CD4-positive, alpha-beta T cell treated with Interferon gamma for 1 hour (primary cell): ENCODE measurements at places on chromosomes 2 and 18.
A peak's percentile ranks its signal among the peaks of the same experiment; 100 is the strongest.

DNA sequence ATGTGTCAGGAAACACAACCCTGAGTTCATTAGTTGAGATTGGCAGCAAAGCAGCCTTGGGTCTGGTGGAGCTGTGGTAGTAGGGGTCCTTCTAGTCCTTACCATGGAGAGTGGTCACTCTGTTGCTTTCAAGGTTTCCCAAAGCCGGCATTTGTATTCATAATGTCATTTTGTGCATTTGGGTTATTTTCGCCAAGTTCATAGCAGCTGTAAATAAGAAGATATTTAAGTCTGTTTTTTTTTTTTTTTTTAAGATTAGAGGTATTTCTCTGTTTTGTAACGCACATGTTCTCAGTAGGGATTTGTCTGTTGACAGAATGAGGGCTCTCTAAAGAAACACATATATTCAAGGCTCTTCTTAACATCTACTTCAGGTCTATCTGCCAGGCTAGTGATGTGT lies 114.1 kb downstream of the PRPF40A start:
- DNase-seq, result no peak

DNA sequence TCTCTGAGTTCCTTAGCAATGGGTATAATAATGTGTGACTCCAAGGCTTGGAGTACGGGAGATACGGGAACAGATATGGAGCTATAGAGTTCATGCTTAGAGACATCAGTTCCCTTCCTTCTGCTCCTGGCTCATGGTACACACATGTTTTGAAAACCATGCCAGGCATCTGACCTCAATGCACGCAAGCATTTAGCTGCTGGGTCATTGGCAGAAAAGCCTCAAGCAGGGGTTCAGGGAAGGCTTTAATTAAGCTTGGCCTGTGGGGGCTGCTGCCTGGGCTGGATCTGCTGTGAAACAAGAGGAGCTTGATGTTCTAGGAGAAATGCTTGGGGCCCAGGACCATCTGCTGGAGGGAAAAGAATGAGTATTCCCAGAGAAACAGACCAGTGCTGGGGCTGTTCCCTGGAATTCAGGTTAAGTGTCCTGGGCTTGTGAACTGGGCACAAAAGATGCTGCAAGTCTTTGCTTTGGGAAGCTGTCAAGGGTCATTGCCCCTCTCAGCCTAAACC lies 3.2 kb downstream of the ALLC start:
- DNase-seq, result no peak

DNA sequence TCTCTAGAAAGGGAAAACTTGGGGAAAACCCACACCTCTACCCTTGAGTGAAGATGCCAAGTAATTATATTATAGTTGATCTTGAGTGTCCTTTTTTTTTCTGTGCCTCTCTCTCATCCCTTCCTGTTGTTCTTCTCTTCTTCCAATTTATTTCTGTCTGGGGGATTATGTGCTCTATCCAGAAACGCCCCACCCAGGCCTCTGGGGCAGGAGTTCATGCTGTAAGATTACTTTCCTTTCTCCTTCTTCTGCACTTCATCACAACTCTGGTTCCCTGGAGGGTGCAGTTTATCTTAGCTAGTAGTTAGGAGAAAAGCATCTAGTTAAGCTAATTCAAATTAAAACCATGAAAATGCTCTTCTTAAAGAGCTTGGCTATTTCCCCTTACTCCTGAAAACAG lies 30.3 kb upstream of the DNAJC27 start:
- no peak for DNase-seq

DNA sequence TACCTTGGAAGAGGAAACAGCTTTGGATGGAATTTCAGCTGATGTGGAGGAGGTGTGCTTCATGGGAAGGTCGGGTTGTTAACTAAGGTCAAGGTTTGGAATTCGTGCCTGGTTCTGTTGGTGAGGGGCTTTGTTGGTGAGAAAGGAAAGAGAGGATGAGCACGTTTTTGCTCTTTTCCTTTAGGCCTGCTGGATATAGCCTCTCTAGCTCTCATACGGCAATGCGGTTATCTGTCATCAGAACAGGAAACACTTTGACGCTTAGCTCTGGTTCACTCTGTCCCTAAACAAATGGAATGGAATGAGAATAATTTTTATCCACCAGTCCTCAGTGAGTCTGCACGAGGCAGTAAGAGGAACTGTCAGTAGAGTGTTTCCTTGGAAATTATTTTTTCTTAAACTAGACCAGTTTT lies 169.7 kb upstream of the NOSTRIN start:
- no peak for DNase-seq

DNA sequence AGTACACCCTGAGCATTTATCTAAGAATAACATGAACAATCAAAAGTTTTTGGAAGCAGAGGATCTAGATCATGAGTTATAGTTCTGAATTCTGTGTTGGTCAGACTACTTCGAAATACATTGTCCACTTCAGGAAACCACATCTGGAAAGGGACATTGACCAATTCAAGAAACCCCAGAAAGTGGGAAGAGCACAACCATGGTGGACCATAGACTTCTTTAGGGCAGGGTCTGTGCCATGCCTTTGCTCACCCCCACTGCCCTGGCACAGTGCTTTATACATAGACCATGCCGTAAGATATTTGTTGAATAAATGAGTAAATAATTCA lies 44.3 kb upstream of the CYP1B1 start:
- DNase-seq, result no peak

GRCh38 chr18:8296886-8297616 lies 312.2 kb upstream of the RAB12 start:
- no peak for DNase-seq

DNA sequence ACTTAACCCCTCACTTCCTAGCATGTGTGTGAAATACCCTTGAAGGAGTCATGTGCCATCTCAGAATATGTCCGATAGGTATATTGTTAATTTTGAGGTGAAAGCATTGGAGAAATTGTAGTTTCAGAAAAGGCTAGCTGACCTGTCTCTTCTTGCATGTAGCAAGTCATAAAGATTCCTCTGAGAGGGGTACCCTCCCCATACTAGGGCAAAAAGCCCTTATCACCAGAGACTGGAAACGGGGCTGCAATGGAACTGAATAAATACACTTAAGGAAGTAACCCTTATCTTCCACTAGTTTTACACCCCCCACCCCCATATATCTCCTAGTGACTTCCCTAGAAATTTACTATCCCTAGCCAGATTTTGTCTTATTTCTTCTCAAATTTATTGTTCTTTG lies 1.8 kb upstream of the SF3B6 start:
- no peak for DNase-seq

DNA sequence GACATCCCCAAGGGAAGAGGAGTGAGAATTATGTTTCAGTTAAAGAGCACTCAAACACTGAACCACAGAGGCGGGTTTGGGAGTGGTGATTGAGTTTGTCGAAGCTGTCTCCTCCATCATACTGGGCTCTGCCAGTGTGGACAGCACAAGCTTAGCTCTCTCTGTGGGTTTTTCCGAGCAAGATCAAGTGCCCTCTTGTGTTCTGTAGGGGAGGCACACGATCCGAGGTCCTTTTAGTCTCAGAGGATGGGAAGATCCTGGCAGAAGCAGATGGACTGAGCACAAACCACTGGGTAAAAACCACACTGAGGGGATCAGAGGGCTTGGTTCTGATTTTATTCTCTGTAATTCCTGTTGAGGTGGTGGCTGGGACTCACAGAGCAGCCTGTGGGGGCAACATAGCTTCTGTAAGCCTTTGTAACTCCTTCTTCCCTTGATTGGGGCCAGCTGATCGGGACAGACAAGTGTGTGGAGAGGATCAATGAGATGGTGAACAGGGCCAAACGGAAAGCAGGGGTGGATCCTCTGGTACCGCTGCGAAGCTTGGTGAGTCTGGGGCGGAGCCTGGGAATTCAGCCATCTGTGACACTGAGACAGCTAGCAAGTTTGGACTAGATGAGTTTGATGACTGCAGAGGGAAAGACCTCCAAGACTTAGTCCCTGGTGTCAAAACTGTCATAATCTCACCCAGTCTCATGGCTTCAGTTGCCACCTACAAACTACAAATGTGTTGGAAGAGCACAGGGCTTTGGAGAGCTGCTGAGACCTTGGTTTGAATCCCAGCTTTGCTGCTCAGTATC lies 2.0 kb downstream of the NAGK start:
- DNase-seq, result peak; percentile 21

- no peak for DNase-seq
These were observed 7.7 kb downstream of the RPRM start for GRCh38 chr2:153470867-153471266.

DNA sequence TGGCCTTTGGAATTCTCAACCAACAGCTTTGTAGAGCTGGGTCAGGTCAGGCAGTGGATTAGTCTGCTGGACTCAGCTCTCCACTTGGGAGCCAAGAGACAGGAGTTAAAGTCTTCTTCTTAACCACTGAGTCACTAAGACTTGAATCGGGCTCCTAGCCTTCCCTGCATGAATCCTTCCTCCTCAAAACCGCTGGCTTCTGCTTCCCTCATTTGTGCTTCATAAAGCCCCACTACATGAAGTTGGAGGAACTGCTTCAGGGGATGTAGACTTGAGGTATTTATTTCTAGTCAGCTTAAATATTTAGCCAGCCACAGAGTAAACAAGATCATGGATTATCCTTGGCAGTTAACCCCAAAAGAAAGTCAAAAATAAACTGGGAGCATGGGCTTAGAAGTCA lies 536.3 kb upstream of the TNP1 start:
- no peak for DNase-seq

GRCh38 chr18:76668546-76668945 lies 153.8 kb upstream of the ZNF236 start:
- no peak for DNase-seq

GRCh38 chr18:3814816-3815215 lies 364.8 kb downstream of the TGIF1 start:
- no peak for DNase-seq

- DNase-seq, result peak; percentile 55
These were observed 124.8 kb upstream of the CXCR4 start for GRCh38 chr2:136242687-136243277.

DNA sequence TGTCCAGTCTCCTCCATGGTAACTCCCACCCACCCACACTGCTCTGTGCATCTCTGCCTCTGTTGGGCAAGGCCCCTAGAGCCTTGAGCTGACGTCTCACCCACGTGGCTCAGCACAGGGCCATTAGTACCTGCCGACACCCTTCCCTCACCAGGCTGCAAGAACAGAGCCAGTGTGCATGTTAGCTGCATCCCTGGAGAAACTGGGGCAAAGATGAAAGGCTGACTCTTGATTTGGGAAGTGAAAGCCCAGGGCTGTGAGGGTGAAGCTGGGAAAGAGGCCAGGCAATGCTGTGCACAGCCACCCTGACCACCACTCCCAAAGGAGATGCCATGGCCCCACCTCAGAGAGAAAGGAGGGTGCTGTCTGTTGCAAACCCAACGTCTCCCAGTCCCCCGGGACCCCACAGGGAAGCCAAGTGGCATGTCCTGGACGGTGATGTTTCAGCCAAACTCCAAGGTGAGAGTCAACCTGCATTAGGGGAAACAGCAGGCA lies 20.0 kb upstream of the HPCAL1 start:
- no peak for DNase-seq

- DNase-seq, result no peak
These were observed 189.4 kb upstream of the GLI2 start for GRCh38 chr2:120546048-120546864.

DNA sequence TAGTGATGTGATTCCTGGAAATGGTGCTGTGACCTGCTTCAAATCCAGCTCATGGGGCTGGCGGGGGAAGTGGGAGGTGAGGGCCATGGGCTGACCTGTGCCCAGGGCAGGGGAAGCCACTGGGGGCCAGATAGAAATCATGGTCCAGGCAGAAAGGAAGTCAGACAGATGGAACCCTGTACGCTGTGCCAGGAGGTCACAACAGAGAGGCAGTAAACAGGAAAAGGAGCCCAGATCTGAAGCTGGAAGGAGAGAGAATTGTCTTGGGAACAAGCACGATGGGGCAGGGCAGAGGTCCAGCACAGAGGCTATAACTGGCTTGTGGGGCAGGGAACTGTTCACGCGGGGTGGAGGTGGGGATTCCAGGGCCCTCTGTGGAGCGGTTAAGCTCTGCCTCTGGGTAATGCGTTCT lies 76.0 kb downstream of the RNF144A start:
- no peak for DNase-seq

GRCh38 chr18:37253394-37254235 lies 312.0 kb downstream of the CELF4 start:
- DNase-seq, result no peak

DNA sequence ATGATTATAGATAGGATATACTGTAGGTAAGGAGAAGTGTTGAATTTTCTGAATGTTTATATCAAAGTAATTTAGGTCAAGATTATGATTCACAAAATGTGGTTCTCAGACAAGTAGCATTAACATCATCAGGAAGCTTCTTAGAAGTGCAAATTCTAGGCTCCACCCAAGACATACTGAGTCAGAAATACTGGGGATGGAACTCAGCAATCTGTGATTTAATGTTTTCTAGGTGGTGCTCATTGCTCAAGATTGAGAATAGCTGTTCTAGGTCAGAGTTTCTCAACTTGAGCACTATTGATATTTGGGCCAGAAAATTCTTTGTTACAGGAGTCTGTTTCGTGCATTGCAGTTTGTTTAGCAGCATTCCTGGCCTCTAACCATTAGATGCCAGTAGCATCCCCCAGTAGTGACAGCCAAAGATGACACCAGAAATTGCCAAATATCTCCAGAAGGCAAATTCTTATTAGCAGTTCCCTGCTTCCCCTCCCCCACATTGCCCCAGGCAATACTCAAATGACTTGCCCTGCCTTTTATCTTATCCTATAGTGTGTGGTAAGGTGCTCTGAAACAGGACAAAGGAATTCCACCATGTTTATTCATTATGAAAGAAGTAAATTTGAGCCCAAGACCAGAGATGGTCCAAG lies 1001.2 kb downstream of the DPP10 start:
- no peak for DNase-seq

DNA sequence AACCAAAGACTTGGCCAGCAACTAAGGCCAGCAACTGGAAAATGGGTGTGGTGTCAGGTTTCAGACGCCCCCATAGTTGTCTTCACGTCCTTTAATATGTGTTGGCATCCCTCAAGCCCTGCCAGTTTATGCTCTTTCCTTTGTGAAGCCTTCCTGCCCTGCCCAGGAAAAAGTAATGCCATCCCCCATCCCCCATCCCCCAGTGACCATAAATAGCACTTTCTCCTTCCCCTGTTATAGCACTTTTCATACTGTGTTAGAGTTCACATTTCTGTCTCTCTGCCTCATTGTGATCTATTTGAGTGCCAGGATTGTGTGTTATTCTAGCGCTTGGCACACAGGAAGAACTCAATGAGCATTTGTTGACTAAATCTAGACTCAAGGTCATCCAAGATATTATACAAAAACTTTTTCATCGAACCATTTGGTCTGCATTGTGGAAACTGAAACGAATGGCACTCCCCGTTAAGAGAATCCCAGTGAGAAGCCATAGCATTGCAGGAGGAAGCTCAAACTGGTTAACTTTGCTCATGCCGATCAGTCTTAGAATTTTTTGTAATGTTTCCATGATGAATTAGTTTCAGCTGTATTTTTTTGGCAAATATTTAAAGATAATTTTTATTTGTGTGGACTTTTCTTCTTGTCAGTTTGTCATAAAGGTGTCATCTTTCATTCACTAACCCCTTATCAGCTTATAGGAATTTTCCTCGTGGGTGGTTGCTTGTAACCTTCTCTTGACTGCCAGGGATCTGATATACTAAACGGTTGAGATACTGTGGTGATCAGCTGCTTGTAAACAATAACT lies 15.7 kb downstream of the CRIM1 start:
- DNase-seq, result no peak

DNA sequence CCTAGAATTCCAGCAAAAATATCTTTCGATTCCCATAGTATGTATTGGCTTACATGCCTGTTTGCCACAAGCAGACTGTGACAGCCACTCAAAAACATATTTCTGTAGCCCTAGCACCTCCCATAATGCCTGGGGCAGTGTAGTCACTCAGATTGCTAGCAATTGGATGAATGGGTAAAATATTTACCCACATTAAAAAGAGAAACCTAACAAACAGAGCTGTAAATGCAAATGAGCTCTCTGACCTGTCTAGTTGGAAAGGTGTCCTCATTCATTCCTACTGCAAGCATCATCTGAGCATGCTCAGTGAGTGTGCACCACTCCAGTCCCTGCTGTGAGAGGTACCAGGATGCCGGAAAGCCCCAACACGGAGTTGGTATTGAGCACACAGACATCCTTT lies 234.0 kb upstream of the RAB12 start:
- DNase-seq, result no peak
